ENCODE measurements at places on chromosomes 1 and 21. TPM values are rescaled to one million over a fixed set of nuclear protein-coding genes. Genes with fewer than 3 reads are reported as not detected.

LAMC2 gene
- 0.53 TPM for total RNA-seq

B4GALT3 gene
- 12.1 TPM for total RNA-seq

NHLH1 gene
- total RNA-seq = not detected

ZNF593OS gene
- total RNA-seq = not detected

DNA sequence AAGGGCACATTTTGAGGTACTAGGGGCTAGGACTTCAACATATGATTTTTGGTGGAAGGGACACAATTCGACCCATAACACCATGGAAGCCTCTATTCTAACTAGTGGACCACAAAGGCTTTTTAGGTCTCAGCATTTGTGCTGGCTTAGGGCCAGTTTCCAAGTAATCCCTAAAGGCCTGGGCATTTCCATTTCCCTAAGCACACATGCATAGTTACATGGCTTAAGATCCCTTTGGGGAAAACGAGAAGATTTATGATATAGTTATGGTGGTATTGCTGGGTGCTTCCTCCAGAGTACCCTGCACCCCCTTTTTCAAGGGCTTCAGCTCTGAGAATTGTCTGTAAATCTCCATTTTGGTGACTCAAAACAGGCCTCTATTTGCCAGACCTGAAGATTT is 28.2 kb upstream of the TMEM54 start:
- H3K4me3 ChIP-seq = no peak overlapping the region
- H3K27me3 ChIP-seq = peaks cover 9% of the 10 kb centered on the region
- H3K27ac ChIP-seq = no peak overlapping the region

DNA sequence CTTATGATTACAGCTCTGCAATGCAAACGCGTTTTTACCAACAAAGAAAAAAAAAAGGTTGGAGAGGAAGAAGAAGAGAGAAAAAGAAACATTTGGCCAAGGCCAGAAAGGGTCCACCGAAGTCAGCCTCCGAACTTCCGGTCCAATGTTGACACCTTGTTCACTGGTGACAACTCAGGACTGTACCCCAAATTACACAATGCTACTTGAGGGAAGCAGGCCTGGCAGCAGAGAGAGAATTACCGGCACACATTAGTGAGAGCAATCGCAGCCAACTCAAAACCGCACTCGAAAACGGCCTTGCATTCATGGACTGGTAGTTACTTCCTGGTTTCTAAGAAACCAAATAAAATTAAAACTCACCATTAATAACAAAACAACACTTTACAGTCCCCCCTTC is 652.5 kb downstream of the KIF26B start:
- H3K4me3 ChIP-seq = no peak overlapping the region
- no peaks in the 10 kb centered on the region for H3K4me1 ChIP-seq
- H3K27me3 ChIP-seq = no peaks in the 10 kb centered on the region
- H3K36me3 ChIP-seq = no peaks in the 10 kb centered on the region
- H3K27ac ChIP-seq = no peak overlapping the region
- DNase-seq = no peak

DNA sequence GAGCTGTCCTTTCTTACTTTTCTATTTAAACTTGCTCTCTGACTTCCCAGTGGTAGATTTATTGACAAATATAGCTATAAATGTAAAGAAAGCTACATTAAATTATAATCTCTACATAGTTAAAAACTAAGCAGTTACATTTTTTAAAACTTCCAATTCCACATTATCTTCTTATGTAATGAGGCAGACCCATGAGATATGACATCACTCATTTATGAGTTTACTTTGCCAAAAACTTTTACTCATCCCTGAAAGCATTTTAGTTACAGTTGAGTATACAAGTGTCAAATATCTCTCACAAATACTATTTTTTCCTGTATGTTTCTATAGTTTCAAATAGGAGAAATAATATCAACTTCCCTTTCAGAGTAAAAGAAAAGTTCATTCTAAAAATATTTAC is 3.8 kb downstream of the NMNAT2 start:
- H3K27me3 ChIP-seq = peaks cover 34% of the 10 kb centered on the region
- H3K36me3 ChIP-seq = no peaks in the 10 kb centered on the region
- peaks cover 21% of the 10 kb centered on the region for H3K4me1 ChIP-seq

GRCh38 chr1:20648438-20648837 is 12.7 kb downstream of the DDOST start:
- H3K4me1 ChIP-seq = no peaks in the 10 kb centered on the region
- no peaks in the 10 kb centered on the region for H3K36me3 ChIP-seq
- DNase-seq = no peak
- no peak overlapping the region for H3K27ac ChIP-seq
